Activated CD4-positive, alpha-beta T cell treated with anti-CD3 and anti-CD28 coated beads, Interleukin-2, amount 10 ng/mL, durations not matched to agents 24 days and 14 days (primary cell): ENCODE measurements at places on chromosomes 5 and 9. TPM values are rescaled to one million over a fixed set of nuclear protein-coding genes. Genes with fewer than 3 reads are reported as not detected.

DNA sequence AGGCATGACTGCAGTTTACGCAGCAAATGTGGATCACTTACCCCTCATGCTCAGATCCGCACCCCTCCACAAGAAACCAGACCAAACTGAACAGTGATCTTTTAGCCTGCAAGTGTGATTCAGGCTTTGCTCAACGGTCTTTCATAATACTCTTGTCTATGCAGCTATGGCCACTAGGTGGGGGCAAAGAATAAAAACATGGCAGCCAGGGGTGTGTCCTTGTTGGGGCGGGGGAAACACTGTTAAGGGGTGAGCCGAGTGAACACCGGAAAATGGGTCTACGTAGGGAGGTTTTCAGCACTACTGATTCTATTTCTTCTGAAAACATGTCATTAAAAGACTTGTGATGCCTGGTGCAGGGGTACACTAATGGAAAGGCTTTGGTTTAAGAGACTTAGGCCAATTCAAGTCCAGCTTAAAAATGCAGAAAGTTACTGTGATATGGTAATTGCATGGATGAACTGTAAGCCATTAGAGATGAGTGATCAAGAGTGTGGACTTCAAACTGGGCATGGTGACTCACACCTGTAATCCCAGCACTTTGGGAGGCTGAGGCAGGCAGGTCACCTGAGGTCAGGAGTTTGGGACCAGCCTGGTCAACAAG, 49.9 kb upstream of the GPR151 start:
- DNase-seq: peak; percentile 81
- H3K4me1 ChIP-seq: peaks cover 2% of the 10 kb centered on the region
- H3K4me3 ChIP-seq: no peak overlapping the region
- H3K36me3 ChIP-seq: no peaks in the 10 kb centered on the region

GRCh38 chr5:76145945-76146344, 62.8 kb downstream of the SV2C start:
- peak; percentile 61 for DNase-seq
- no peak overlapping the region for H3K27ac ChIP-seq
- no peaks in the 10 kb centered on the region for H3K4me1 ChIP-seq
- H3K27me3 ChIP-seq: peaks cover 14% of the 10 kb centered on the region
- no peaks in the 10 kb centered on the region for H3K36me3 ChIP-seq

DNA sequence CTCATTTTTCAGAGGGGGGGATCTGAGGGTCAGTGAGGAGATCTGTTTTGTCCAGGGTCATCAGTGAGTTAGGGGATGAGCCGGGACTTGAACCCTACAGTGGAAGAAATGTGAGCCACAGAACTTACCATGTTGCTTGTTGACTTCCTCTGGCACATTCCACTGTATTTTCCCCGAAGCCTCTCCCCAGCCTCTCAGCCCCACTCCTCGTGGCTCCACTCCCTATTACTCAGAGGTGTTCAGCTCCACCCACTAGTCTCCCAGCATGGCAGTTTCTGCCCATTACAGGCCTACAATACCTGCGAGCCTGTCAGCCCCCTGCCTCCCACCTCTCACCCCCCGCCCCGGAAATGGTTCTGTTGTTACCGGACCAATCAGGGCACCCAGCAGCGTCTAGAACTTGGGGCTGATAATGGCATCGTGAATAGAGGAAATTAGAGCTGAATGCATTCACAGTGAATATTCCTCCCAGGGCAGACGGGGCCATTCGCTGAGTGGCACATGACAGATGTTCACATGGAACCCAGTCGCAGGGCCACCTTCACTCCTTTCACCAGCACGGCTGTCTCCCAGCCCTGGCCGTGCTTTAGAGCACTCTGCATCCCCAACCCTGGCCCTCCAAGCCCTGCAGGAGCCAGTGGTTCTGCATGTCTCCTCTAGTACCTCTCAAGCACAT, 81.6 kb downstream of the KCNIP1 start:
- no peak overlapping the region for H3K27ac ChIP-seq
- H3K27me3 ChIP-seq: peaks cover 16% of the 10 kb centered on the region
- DNase-seq: no peak

DNA sequence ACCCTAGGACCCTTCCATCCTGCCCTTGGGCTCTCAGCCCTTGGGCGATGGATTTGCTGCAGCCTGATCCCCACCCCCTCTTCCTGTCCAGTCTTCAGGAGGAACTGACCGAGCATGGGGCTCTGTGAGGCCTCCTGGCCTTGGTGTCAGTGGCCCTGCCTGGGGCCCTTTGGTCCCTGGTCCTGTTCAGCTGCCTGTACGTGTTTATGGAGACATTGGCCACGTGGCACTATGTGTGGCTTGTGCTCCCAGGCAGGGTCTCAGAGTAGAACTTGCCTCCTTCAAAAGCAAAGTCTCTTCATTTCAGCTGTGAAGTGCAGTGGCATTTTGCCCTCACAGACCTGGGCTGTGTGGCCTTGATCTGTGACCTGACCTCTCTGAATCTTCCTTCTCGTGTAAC, 11.1 kb downstream of the FCN2 start:
- no peaks in the 10 kb centered on the region for H3K4me1 ChIP-seq
- H3K36me3 ChIP-seq: no peaks in the 10 kb centered on the region
- no peak for DNase-seq
- no peaks in the 10 kb centered on the region for H3K27me3 ChIP-seq

Gene KLHL3
- total RNA-seq: 1.5 and 2.2 TPM in 2 replicates
